ENCODE measurements at places on chromosomes 4 and X.

DNA sequence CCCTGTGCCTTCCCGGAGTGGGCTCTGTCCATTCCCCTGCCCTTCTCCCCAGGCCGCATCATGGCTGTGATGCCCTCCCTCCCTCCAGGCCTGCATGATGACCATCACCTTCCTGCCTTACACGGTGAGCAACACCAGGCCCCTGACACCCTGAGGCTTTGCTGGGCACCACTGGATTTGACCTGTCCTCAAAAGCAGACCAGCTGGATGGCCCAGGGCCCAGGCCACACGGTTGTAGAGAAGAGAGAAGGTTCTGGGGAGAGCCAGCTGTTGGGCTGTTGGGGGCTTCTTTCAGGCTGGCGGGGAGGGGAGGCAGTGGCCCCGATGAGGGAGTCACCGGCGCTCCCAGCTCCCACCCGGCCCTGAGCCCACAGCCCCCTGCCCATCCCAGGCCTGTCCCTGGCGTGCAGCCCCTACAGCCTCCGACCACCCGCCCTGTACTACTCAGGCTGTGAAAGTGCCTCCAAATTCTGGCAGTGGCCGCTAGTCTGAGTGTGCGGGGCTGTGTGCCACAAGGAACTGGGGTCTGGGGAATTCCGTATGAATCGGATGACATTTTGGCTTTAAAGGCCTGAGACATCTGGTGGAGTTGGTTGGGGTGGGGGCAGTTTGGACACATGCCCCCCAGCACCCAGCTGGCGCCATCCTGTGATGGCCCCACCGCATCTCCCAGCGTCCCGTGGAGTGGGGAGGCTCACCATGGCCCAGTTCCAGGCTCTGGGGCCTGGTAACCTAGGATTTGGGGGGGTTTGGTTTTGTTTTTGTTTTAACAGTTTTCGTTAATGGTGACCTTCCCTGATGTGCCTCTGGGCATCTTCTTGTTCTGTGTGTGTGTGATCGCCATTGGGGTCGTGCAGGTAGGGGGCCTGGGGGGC, 19.6 kb downstream of the TMEM175 start:
- DNase-seq: no peak

DNA sequence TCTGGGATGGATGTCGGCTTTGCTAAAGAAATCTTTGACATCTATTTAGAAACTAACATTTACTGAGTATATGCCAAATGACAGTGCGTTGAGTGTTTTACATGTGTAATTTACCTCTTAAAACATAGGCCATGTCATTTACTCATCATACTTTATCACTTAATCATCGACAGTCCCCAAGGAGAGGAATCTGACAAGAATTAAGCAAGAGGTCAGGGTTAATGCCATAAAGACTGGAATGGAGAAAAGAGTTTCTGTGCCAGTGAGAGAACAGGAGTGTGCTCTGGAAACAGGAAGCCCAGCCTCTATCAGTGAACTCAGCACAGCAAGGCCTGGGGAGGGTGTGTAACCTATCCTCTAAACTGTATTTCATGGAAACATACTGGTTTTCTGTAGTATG, 28.0 kb upstream of the AMOT start:
- DNase-seq: no peak

- DNase-seq: no peak
Measured at GRCh38 chrX:125765347-125765746, 400.7 kb downstream of the DCAF12L2 start.

DNA sequence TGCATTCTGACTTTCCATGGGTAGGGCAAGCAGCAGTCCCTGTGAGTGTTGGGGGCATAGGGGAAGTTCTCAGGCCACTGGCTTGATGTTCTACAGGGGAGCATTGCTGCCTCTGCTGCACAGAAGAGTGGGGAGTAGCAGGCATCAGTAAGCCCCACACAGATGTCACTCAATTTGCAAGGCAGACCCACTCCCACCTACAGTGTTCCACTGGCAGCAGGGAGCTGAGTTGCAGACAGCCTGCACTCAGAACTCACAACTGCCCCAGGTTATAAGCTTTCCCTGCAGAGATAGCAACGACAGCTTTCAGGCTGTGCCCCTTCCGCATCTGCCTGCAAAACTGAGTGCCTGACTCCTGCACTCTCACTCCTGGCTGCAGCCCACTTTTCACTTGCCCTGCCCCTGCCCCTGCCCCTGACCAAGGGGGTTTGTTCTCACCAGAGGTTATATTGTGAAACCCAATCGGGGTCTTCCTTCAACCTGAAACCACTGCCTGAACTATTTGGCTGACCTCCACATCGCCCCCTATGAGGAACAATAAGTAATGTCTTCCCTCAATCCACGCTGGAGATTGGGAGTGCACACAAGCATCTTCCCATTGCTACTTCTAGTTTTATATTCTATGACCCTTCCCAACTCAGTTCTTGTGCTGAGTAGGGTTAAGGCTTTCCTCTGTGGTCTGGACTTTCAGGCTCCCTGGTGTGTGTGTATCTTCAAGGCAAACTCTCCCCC, 227.4 kb upstream of the CXorf51B start:
- no peak for DNase-seq

GRCh38 chr4:157992038-157992705, 180.7 kb downstream of the GASK1B start:
- DNase-seq: no peak

GRCh38 chr4:6876440-6876839, 33.2 kb upstream of the TBC1D14 start:
- DNase-seq: no peak

- DNase-seq: no peak
Measured at GRCh38 chrX:46757593-46757992, 1.3 kb downstream of the SLC9A7 start.

DNA sequence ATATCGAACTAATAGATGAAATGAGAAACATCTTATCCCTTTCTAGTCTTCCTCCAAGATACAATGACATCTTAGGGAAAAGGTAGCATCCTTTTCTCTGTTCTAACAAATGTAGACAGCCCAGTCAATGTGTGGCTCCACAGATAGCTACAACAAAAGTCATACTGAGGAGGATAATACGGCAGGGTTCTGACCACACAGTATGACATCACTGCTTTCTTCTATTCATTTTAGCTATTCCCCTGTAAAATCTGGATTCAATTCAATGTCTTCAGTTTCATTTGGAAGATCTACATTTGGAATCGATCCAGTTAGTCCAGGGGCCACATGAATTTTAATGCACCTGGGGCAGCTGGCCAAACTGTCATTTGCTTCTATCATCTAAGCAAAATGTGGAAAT, 51.4 kb downstream of the ENOX2 start:
- no peak for DNase-seq

DNA sequence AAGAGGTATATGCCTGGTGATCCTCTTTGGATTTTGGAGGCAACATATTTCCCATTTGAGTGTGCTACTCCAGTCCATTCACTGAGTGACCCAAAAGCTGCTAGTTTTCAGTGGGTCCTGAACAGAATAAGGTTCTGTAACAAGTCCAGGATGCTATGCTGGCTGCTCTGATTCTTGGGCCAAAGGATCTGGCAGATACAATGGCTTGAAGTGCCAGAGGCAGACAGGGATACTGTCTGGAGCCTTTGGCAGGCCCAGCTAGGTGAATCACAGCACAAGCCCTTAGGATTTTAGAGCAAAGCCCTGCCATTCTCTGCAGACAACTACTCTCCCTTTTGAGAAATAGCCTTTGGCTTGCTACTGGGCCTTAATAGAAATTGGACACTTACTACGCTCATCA, 40.6 kb downstream of the DCHS2 start:
- DNase-seq: no peak

DNA sequence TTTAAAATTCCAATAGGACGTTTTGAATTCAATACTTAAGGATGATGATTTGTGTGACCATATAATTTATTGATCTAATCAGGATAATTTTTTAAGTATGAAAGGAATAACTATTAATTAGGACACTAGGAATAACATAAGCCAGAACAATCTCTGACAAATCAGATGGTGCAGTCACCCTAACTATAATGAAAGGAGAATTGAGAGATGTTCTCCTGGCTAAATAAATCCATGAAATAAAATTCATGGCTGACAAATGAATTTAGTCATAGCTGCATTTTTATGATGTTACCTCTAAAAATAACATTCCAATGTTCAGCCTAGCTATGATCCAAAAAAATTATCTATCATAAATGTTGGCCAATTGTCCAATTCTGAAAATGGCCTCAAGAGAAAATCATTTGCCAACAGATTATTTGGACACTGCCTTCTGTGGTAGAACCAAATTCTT, 190.6 kb upstream of the NEIL3 start:
- no peak for DNase-seq

GRCh38 chr4:149499726-149500125, 315.9 kb downstream of the IQCM start:
- DNase-seq: no peak

- no peak for DNase-seq
Measured at GRCh38 chr4:119707336-119707735, 78.7 kb upstream of the PDE5A start.

DNA sequence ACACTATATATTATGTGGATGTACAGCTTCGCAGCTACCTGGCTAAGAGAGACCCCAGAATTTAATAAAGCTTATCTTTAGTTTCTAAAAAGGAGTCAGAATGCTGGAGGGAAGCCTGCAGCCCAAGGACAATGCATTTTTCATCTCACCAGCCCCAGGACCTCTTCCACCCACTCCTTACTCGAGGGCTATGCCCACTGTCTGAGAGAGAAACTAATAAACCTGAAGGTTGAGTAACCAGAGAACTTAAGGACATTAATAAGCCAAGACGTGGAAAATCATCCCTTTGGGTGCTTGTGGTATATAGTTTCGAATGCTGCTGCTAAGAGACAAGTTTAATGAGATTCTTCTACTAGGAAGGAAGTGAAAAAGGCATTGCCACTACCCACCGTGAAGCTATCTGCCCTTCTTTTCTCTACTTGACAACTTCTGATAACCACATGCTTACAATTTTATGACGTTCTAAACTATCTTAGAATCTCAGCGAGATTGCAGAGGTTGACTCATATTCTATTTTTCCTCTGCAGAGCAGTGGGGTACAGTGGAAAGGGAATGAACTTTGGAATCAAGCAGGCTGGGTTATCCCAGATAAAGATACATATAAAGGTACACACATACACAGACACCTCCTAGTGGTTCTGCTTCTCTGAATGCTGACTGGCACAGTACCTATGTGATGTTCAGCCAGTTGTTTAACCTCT, 3.3 kb downstream of the RELL1 start:
- DNase-seq: no peak

- DNase-seq: no peak
Measured at GRCh38 chr4:5044341-5044740, 6.9 kb upstream of the STK32B start.

DNA sequence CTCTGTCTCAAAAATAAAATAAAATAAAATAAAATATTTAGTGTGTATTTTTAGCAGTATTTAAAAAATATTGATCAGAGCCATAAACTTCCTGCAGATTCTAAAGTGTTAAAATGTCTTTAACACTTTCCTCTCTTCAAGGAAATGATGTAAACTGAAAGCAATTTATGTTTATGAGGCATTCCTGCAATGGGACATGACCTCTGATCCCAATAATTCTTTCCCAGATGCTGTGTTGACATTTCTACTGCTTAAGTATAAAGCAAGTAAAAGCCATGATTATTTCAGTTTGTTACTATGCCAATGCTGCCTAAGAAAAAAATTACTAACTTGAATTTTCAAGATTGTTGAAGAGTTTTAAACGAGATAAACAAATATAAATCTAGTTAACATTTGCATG, 29.0 kb downstream of the COQ2 start:
- no peak for DNase-seq

- no peak for DNase-seq
Measured at GRCh38 chr4:5477613-5478012, 230.7 kb downstream of the EVC2 start.

DNA sequence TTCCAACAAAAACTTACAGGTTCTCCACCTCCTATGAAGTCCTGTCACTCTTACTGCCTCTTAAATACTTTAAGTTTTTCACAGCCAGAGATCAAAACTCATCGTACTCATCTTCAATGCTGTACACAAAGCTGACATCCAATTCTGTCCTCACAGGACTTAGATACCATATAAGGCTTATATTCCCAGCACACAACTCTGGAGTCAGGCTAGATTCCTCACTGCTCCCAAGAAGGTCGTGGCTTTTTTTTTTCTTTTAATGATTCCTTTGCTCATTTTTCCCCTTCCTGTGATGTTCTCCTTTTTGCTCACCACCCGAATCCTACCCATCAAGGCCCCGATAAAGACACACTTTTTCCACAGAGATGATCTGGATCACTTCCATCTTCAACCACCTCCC, 914 bp downstream of the TRAPPC2 start:
- no peak for DNase-seq

- no peak for DNase-seq
Measured at GRCh38 chrX:68363984-68364383, 69.3 kb downstream of the OPHN1 start.

GRCh38 chrX:153933748-153934147, 1.1 kb downstream of the NAA10 start:
- no peak for DNase-seq

- peak; percentile 10 for DNase-seq
Measured at GRCh38 chr4:78644744-78645330, 93.3 kb downstream of the ANXA3 start.

DNA sequence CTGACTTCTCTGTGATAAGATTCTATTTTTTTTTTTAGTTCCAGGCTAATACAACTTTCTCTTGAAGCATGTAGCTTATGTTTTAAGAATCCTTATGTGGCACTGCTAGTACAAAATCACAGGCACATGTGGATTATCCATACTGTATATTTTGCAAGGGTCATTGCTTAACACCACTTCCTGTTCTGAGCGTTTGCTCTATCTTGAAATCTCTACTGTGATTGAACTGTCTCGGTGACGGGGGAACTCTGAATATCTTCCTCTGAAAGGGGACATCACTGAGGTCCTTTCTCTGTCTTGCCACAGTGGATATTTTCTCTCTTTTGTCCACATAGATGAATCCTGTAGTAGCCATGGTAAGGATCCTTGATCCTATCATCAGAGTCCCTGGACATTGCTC, 2.1 kb upstream of the WFS1 start:
- no peak for DNase-seq

GRCh38 chrX:49656533-49656932, 39.3 kb downstream of the PAGE1 start:
- no peak for DNase-seq

- no peak for DNase-seq
Measured at GRCh38 chrX:109841869-109842579, 109.0 kb upstream of the ACSL4 start.

GRCh38 chr4:148203056-148203898, 238.9 kb downstream of the NR3C2 start:
- DNase-seq: no peak

GRCh38 chrX:115362334-115363095, 73.0 kb downstream of the LUZP4 start:
- no peak for DNase-seq

DNA sequence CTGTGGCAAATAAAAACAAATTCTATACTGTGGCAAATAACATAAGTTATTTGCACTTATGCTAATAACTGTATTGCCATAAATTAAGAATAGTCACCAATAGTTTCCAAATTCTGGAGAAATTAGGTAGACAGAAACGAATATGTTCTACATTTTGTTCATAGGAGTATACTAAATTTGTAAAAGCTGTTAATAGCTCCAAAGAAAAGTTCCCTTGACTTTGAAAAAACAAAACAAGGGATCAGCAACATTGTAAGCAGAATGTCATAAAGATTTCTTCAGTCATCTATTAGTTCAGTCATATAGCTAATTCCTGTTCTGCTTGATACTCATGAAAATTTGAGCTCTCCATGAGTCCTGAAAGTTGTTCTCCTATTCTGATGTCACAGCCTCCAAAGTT, 1472.8 kb downstream of the C4orf33 start:
- no peak for DNase-seq

Data from activated CD4-positive, CD25-positive, alpha-beta regulatory T cell treated with anti-CD3 and anti-CD28 coated beads, Interleukin-2, amount 50 U/mL, for 16 hours (primary cell).